Activated CD8-positive, alpha-beta memory T cell treated with anti-CD3 and anti-CD28 coated beads for 1 hour (primary cell): ENCODE measurements at places on chromosomes 7 and 10.

DNA sequence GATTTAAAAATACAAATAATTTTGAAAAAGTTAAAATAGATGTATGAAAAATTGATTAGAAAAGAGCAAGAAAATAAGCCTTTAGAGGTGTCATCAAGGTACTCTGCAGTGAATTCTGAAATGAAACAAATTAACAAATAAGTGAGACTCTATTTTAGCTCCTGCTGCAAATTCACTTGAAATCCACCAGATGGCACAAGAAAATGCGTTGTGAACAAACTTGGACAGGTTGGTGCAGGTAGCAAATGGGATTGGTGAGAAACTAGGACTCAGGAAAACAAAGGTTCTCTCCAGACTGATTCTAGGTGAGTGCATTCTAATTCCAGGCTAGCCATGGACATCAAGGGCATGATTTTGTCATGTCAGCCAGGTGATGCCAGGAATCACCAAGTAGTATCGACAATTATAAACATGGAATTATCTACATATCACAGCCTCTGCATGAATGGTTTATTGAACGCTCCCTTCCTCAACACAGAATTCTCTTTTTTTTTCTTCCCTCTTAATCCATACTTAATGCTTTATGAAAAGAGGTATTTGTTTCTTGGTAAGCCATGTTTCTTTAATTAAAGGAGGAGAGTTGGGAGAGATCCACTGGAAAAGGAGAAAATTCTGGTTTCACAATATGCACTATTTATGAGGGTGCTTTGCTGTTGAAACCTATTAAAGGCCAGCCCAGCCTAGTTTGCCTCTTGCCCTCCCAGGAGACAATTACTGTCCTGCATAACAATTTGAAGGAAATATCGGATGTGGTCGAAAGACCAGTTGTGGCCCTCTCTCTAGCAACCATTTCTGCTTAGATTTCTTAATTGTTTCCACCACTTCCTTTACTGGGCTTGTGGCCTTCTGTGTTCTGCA is 118.1 kb downstream of the ZNF365 start:
- no peak for DNase-seq

GRCh38 chr10:43417950-43418768 is 9.2 kb upstream of the HNRNPF start:
- DNase-seq: no peak

DNA sequence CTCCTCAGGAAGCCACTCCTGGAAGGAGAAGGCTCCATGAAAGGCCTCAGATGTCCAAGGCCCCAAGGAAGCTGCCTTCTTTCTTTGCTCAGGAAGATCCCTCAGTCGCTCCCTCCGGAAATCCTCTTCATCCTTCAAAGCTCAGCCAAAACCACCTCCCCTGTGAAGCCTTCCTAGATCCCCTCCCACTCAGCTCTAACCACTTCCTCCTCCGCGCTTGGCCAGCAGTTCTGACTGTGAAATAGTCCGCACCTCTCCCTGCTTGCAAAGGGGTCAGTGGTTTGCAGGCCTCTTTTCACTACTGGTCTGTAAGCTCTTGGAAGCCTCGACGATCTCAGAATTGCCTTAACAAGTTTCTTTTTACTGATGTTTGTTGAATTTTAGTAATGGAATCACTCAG is 23.9 kb downstream of the PYROXD2 start:
- no peak for DNase-seq

DNA sequence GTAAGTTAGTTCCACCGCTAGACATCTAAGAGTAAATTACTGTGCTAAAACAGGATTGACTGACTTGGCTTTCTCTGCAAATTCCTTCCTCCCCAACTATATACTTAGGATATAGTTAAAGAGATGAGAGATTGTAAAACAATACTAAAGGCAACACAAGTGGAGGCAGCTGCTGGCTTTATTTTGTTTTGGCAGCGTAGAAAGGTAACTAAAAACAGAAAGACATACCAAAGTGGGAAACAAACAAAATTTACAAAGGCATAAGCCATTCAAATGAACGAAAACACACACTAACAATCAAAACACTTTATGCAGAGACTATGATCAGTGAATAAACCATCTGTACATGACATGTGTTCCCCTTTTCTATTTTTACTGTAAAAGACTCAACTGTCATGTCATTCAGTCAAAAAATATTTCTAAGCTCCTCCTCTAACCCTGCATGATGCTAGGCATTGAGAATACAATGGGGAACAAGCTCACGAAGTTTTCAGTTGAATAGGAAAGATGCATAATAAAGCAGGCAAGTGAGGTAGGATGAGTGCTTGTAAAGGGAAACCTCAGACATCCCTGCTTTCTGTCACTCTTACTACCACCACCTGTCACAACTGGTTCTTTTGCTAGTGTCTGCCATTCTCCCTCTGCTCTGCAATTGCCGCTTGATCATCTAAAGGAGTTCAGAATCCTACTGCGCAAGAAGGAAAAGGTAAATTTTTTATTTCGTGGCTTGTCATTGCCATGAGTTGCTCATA is 64.2 kb upstream of the COL1A2 start:
- DNase-seq: no peak

DNA sequence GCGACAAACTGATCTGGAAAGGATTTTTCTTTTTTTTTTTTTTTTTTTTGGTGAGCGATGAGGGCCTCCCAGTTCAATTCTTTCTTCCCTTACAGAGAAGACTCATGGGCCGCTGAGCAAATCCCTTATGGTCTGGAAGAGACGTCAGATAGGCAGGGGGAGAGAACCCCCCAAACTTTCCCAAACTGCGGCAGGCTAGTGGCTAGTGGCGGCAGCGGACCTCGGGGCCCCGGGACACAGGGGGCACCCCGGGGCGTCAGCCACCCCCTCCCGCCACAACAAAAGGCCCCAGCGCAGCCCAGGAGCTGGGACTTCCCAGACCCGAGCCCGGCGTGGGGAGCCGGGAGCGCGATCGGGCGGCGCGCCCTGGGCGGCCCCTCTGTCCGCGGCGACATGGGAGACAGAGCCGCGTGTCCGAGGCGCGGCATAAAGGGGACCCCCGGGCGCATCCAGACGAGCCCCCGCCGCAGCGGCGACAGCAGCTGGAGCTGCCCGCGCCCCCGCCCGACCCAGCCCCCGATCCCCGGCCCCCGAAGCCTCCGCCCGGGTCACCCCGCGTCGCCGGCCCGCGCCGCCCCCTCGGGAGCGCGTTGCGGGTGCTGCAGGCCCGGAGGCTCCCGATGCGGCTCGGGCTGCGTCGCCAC is 755 bp downstream of the FAM171A1 start:
- no peak for DNase-seq

DNA sequence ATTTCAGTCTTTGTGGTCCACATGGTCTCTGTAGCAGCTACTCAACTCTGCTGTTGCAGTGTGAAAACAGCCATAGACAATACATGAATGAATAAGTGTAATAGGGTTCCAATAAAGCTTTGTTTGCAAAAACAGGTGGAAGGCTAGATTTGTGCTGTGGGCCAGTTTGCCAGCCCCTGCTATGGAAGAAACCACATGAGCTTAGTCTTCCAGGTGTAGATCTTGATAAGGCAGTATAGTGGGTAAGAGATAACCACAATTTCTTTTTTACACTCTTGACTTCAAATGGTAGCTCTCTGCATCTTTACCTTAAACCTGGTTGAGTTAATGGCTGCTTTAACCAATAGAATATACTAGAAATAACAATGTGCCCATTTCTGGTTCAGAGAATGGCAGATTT is 135.0 kb upstream of the PALS2 start:
- DNase-seq: no peak

DNA sequence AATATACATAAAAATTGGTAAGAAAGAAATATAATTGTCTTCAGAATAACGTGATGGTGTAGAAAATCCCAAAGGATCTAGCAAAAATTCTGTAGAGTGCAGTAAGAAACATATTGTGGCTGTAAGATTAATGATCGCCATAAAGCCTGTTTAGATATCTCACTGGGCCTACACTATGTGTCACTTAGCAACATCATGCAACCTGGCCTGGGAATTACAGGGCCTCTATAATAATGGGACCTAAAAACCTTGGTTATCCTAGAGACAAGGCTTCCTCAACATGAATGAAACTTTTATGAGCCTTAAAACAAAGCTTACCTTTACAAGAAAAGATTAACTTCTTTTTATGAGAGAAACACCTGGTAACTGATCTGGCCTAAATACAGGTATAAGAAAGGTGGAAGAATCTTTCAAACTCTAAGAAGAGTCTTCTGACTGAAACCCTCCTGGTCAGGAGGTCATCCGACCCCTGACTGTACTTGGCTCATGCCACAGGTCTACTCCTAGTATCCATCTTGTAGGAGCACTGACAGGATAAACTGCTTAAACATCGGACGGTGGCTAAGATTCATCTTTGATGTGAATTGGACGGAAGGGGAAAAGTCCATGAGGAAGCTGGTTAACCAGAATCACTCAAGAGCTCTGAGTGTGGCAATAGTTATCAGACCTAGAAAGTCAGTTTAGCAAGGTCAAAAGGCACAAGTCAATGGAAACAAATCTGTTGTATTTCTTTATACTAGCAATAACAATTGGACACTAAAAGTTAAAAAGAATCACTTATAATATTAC is 1155.1 kb upstream of the SORCS1 start:
- no peak for DNase-seq

DNA sequence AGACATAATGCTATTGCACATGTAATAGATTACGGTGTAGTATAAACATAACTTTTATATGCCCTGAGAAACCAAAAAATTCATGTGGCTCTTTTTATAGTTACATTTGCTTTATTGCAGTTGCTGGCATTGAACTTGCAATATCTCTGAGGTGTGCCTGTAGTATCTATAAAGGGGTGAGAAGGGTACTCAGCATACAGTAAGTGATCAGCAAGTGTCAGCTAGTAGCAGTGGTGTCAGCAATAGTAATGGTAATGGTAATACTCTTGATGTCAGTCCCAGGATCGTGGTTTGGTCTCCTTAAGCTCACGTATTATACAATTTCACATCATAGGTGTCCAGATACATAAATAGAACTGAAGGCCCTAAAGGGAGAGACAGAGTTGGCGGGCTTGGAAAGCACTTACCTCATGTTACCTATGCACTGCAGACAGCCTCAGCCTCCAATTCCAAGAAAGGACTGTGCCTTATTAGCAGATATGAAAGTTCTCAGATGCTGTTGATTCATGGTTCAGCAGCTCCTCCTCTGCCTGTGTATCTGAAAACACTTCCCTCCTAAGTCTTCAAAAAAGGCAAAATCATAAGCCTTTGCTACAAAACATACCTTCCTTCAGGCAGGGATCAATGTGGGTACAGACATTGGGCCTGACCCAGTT is 6.6 kb upstream of the GIMAP7 start:
- DNase-seq: no peak

DNA sequence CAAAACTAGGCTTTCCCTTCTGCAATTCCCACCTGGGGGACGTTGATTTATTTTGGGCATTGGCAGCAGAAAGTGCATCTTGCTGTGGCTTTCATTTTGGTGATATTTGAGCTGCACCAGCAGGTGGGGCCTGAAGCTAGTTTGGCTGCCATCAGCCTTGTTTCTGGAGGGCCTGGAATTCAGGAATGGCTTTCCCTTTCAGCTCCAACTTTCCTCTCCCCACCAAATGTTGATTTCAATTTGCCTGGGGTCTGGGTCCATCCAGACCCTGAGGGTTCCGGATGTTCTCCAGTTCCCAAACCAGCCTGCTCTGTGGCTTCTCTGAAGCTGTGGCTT is 640.4 kb downstream of the TYW1 start:
- no peak for DNase-seq

DNA sequence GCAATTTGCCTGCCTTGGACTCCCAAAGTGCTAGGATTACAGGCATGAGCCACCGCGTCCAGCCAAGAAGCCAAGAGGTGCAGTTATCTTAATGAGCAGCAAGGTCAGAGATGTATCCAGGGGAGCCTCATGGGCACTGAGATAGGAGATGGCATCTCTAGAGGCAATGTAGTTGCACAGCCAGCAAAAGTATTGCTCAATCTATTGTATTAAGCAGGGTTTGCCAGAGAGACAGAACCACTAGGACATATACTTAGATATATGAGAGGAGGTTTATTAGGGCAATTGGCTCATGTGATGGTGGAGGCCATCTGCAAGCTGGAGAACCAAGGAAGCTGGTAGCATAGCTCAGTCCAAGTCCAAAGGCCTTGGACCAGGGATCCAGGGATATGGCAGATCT is 16.3 kb upstream of the VPS26A start:
- DNase-seq: no peak

GRCh38 chr7:50605059-50605458 is 39.9 kb upstream of the DDC start:
- DNase-seq: no peak

DNA sequence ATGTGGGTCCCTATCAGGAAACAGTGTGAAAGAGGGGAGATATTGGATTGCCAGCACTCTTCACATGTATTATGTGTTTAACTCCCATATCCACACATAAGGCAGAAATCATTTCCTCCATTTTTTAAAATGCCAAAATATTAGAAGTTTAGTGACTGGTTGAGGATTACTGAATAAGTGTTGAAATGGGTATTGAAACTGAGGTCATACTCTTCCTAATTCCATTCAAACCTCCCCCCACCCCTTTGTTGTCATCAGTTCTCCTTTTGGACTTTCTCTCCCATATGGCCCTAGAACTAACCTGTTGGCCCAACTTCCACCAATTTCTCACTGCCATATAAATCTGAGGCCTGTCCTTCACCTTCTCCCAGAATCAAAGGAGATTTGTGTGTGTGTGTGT is 81.6 kb downstream of the EVX1 start:
- DNase-seq: no peak

DNA sequence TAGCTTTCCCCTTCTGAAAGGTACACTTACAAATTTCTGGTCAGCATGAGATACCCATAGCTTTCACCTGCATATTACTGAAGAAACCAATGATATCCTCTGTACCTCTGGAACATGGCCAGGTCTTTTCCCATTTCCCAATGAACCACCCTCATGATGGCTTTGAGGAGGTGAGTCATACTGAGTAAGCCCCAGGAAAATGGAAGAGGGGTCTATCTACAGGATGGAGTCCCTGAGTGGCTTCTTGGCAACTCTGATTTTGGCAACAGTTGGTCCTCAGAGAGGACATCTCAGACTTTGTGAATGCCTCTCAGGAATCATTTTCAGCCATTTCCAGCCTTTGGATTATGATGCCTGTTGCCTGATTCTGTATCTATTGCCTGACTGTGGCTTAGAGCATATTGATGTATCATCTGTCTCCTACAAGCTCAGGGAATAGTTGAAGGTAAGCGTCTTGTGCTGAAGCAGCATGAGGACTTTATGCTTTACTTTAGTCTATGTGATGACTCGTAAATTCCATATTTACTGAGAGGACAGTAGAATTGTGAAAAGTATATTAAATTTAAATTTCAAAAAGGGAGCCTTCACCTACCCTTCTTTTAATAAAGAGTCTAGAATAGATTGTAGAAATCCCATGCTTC is 84.7 kb upstream of the DKK1 start:
- no peak for DNase-seq

DNA sequence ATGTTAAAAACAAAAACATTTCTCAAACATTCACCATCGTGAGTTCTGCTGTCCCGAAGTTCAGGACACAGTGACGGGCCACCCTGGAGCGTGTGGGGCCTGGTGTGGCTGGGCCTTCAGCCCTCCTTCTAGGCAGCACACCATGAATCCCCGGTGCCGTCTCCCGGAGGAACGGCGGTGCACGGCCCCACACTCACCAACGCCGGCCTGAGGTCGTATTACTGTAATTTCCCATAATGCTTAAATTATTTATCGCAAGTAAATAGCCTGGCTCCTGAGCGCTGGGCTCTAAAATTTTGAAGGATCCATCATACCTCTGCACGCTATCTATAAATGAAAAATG is 1.4 kb downstream of the STK32C start:
- DNase-seq: no peak
